ENCODE measurements at places on chromosomes 7 and 10.
A peak's percentile ranks its signal among the peaks of the same experiment; 100 is the strongest.

DNA sequence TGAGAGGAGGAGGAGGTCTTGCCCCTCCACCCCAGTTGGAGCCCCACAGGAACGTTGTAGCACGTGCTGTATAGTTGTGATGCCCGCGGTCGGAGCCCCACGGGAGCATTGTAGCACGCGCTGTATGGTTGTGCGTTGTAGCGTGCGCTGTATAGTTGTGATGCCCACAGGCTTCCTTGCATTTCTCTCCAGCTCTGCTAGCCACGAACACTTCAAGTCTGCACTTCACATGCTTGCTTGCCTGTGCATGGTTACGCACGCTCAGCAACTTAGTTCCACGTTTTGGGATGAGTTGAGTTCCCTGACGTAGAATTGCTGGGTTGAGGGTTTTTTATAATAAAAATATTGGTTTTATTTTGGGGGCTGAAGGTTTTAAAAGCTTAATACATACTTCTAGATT, 41.6 kb downstream of the DNAJB6 start:
- no peak for DNase-seq

GRCh38 chr7:27364344-27364758, 121.7 kb downstream of the EVX1 start:
- no peak for DNase-seq

GRCh38 chr10:17214971-17215781, 12.9 kb upstream of the VIM start:
- DNase-seq, result no peak

GRCh38 chr7:12728192-12728538, 40.7 kb downstream of the ARL4A start:
- DNase-seq, result no peak

GRCh38 chr7:129875745-129876411, 76.9 kb downstream of the UBE2H start:
- no peak for DNase-seq

GRCh38 chr7:68444956-68445355, 1153.3 kb upstream of the AUTS2 start:
- DNase-seq, result no peak

- DNase-seq, result no peak
Observed at GRCh38 chr10:52379287-52379686, 65.2 kb downstream of the DKK1 start.

DNA sequence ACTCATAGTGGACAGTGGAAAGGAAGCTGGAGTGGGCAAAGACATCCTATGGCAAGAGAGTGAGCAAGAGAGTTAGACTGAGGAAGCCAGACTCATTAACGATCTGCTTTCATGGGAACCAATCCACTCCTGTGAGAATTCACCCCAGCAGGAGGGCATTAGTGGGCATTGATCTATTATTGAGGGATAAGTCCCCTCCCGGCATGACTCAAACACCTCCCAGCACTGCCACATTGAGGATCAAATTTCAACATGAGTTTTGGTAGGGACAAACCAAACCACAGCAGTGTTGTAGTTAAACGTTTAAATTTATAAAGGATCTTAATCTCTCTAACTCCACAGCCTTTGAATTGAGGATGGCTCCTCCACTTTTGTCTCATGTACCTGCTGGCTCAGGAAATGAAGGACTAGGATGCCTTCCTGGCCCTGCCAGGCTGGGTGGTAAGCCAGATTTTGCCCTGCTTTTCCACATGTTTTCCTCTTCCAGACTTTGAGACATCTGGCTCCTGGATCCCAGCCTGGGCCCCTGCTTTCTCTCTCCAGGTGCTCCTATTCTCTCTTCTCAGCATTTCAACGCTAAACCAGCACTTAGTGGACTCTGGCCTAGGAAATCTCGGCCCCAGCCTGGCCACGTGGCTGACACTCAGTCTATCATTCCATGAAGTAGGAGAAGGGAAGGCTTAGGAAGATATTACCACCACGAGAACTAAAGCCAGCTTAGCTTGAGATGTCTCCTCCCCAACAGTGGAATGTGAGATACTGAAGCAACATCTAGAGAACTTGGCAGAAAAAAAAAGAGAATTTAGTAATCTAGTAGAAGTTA, 96.5 kb upstream of the PIP4K2A start:
- no peak for DNase-seq

- no peak for DNase-seq
Observed at GRCh38 chr7:77631820-77632219, 64.4 kb upstream of the RSBN1L start.

DNA sequence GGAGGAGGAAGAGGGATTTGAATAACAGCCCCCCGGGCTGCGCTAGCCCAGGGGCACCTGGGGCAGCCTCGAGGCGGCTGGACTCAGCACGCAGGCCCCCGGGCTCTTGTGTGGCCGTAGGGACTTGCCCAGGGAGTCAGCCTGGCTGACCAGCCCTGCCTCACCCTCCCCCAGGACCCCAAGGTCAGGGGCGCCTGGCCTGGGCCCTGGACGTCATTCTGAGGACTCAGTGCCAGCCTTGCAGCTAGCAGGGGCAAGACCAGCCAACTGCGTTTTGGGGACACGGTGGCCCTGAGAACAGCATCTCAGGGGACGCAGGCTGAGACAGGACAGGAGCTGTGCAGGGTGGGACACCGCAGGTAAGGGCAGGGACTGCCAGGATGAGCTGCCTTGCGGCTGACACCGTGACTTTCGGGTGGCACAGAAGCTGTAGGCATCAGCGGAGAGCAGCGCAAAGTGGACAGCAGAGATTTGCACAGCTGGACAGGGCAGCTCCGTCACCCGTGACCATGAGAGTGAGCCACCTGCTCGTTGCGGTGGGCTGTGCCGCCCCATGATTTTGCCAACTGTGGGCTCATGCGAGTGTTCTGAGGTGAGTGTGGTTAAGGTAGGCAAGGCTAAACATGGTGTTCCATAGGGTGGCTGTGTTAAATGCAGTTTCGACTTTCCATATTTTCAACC, 48.1 kb upstream of the UBE3C start:
- no peak for DNase-seq

DNA sequence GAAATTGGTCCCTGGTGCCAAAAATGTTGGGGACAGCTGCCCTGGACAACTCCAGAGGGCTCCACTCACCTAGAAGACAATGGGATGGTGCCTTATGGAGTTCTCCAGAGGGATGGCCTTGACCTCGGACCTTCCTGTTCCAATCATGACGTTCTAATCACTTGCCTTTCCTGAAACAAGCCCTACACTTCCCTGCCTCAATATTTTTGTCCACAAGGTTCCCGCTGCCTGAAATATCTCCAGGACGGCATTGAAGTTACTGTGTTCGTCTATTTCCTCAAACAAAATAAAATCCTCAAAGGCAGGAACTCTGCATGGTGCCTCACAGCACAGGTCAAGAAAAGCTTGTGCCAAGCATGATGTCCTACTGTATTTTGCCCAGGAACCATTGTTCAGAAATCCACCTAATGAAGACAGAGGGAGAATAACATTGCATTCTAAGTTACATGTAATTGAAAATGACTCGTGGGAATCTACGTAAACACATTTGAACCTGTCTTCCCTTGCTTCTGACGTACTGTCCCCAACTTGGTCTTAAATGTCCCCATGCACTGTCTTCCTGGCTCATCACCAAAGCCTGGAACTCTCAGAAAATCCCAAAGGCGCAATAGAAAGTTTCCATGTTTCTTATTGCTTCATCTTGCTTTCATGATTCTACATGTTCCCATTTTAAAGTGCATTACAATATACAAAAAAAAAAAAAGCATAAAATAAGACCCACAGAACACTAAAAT, 342.3 kb upstream of the NRP1 start:
- no peak for DNase-seq

DNA sequence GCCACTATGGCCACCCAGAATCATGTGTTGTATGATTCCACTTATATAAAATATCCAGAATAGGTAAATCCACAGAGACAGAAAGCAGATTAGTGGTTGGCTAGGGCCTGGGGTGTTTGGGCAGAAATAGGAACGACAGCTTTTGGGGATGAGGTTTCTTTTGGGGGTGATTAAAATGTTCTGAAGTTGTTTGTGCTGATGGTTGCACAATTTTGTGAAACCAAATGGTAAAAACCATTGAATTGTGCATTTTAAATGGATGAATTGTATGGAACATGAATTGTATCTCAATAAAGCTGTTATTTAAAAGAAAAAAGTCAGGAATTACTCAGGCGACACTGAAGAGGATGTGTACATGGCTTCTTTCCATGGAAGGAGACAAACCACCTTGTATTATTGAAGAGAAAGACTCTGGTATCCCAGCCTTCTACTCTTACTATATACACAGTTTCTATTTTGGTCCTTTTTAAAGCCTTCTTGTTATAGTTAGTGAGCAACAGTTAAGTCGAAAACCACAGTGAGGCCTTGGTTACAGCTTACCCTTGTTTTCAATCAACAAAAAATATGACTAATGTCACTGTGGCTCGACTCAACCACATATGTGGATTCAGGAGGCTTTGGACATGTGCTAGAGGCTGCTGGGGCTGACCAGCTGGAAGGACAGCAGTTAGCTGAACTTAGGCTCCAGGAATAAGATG, 57.1 kb upstream of the KMT2E start:
- DNase-seq, result peak; percentile 94

DNA sequence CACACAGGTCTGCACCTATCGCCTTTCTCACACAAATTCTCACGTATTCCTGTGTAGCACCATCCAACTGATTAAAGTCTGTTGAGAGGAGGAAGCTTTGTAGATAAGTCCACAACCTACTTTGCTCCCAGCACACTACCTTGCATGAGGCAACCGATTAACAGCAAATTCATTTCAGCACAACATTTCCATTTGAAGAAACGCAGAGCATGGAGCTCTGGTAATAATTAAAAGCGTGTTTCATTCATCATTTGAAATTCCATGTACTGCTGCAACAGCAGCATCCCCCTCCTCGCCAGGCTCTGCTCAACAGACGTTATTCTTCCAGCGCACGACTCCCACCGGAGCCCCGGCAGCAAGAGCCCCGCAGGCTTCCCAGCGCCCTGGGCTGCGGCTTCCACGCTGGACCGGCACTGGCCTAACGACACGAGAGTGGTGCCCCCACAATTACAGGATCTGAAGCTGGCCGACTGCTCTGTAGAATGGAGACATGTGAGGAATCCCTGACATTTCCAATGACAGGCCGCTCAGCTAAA, 118.8 kb downstream of the DIP2C start:
- no peak for DNase-seq

GRCh38 chr7:96253441-96253840, 68.5 kb downstream of the SLC25A13 start:
- no peak for DNase-seq

DNA sequence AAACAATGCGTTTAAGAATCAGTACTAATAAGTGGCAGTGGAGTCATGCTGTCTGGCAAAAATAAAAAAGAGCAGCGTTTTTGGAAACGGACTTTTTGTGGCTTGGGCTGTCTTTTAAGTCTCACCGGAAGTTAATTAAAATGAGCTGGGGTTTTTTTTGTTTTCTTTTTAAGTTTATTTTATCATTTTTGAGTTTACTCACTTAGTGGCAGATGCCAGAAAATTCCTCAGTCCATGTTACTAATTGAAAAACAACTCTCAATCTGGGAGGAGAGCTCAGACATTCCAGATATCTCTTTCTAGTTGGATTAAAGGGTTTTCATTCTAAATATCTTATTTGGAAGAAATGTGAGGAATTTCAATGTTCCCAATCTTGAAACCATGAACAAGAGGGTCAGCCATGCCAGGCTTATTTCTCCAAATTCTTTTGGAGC, 133.8 kb upstream of the AGR3 start:
- DNase-seq, result no peak

GRCh38 chr10:132827423-132827789, 41.5 kb upstream of the NKX6-2 start:
- no peak for DNase-seq

GRCh38 chr10:35822316-35822715, 180.2 kb upstream of the FZD8 start:
- DNase-seq, result no peak

DNA sequence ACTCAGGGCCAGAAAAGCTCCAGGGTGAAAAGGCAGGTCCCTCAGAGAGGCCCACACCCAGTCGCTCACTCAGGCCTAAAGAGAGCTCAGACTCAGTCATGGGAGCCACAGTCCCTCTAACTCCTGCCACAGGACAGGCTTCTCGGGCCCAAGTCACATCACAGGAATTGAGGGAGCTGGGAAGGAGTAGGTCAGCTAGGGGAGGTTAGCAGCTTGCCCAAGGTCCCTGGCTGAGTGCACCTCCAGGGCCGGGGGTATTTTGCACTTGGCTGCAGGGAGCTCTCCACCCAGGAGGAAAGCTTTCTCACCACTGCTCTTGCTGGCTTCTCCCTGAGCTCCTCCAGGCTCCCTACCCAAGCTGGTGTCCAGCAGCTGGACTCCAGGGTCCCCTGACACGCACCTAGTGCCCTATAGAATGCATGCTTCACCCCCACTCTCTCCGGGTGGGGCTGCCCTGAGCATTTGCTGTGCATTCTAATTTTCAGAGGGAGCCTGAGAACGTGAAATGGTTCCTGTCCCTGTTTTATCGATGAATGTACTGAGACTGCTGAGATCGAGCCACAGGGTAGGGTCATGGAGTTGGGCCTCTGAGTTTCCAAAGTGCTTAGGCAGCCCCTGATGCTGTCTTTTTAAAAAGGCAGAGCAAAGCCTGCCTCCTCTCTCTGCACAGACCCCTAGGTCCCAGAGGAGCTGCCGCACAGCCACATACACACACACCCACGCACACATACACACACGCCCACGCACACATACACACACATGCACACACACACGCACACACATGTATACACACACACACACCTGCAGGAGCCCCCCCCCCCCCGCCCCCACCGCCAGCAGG, 37.9 kb upstream of the RET start:
- DNase-seq, result no peak

DNA sequence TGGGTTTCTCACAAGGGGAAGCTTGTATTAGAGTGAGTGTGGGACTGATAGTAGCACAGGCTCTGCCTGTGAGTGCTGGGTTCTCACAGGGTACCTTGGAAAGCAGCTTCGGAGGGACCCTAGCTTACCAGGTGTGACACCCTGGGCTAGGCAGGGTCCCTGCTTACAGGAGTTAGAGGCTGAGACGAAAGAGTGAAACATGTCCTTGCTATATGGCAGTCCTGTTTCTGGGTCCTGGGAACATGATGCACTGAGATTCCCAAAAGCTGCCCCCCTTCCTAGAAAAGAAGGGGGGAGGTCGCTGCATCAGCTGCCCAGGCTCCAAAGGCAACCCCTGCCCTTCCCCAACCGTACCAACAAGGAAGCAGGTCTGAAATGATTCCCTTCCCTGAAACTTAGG, 6.3 kb upstream of the ARHGAP22 start:
- no peak for DNase-seq

- DNase-seq, result peak; percentile 78
Observed at GRCh38 chr10:110425684-110426293, 71.9 kb upstream of the DUSP5 start.

DNA sequence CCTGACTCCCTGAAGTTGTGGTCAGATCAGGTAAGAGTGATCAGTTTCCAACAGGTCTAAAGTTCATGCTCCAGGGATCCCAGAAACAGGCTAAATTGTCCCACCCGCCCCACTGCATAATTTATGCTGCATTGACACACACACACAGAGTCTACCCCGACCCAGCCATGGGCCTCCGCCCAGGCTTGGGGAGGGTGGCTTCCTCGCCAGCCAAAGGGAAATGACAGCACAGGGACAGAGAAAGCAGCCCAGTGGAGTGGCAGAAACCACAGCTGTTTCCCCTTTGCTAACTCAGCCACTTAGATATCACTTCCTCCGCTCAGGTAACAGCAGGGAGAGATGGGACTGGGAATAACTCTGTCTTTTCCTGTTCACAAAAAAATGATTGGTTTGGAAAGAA, 9.4 kb downstream of the SH3PXD2A start:
- DNase-seq, result peak; percentile 79

Measured in common myeloid progenitor, CD34-positive (primary cell).